ENCODE measurements at places on chromosomes 5 and 9. TPM values are rescaled to one million over a fixed set of nuclear protein-coding genes. Genes with fewer than 3 reads are reported as not detected.

GRCh38 chr5:159444441-159445082 is 114.3 kb upstream of the IL12B start:
- no peaks in the 10 kb centered on the region for H3K36me3 ChIP-seq
- H3K4me1 ChIP-seq: no peaks in the 10 kb centered on the region

The HACD4 gene
- 0.94 TPM for polyA plus RNA-seq

- H3K36me3 ChIP-seq: no peaks in the 10 kb centered on the region
- no peak overlapping the region for H3K27ac ChIP-seq
- H3K4me1 ChIP-seq: peaks cover 2% of the 10 kb centered on the region
- H3K4me3 ChIP-seq: no peak overlapping the region
- peak; percentile 25 for DNase-seq
Observed at GRCh38 chr5:163916376-163916775, 411.0 kb downstream of the MAT2B start.

The IFNA2 gene
- polyA plus RNA-seq: not detected

The CCNI2 gene
- polyA plus RNA-seq: 8.2 TPM

The FAM174A gene
- polyA plus RNA-seq: 10.8 TPM

The SELENOP gene
- 204 TPM for polyA plus RNA-seq

The N4BP3 gene
- 0.22 TPM for polyA plus RNA-seq

- H3K4me1 ChIP-seq: no peaks in the 10 kb centered on the region
- H3K4me3 ChIP-seq: no peak overlapping the region
- H3K27me3 ChIP-seq: peaks cover 5% of the 10 kb centered on the region
- H3K36me3 ChIP-seq: no peaks in the 10 kb centered on the region
- no peak overlapping the region for H3K27ac ChIP-seq
- no peak for DNase-seq
Observed at GRCh38 chr5:123098767-123099513, 9.9 kb downstream of the PRDM6 start.

GRCh38 chr5:2496891-2497290 is 254.6 kb downstream of the IRX2 start:
- H3K27ac ChIP-seq: no peak overlapping the region
- H3K36me3 ChIP-seq: no peaks in the 10 kb centered on the region
- peaks cover 3% of the 10 kb centered on the region for H3K27me3 ChIP-seq
- no peak for DNase-seq
- H3K4me1 ChIP-seq: no peaks in the 10 kb centered on the region

The SLC36A3 gene
- polyA plus RNA-seq: not detected

The NIPAL4 gene
- 0.10 TPM for polyA plus RNA-seq

The ANGPTL2 gene
- 16.5 TPM for polyA plus RNA-seq

Data from small intestine (tissue), 16 donors.